ENCODE measurements at places on chromosomes 6 and 20. TPM values are rescaled to one million over a fixed set of nuclear protein-coding genes. Genes with fewer than 3 reads are reported as not detected.

HLA-DOA gene
- 4.6 TPM for polyA plus RNA-seq

HLA-DQA1 gene
- polyA plus RNA-seq: 199 TPM

GDAP1L1 gene
- 0.02 TPM for polyA plus RNA-seq

TENT5A gene
- 6.1 TPM for polyA plus RNA-seq

NELFE gene
- polyA plus RNA-seq: 59.9 TPM

SOBP gene
- 1.6 TPM for polyA plus RNA-seq

MACROD2 gene
- polyA plus RNA-seq: 20.4 TPM

FOXF2 gene
- 11.4 TPM for polyA plus RNA-seq

CST1 gene
- not detected for polyA plus RNA-seq

BICRAL gene
- polyA plus RNA-seq: 2.8 TPM

NINL gene
- polyA plus RNA-seq: 8.4 TPM

HTR1B gene
- 0.03 TPM for polyA plus RNA-seq

CCN2 gene
- 154 TPM for polyA plus RNA-seq

PGC gene
- polyA plus RNA-seq: 348 TPM

TGIF2 gene
- 10.1 TPM for polyA plus RNA-seq

HLA-DRB1 gene
- 479 TPM for polyA plus RNA-seq

TSBP1 gene
- polyA plus RNA-seq: not detected

KCNQ5 gene
- 0.12 TPM for polyA plus RNA-seq

EFCAB8 gene
- 0.35 TPM for polyA plus RNA-seq

AHI1 gene
- polyA plus RNA-seq: 22.0 TPM

SKIC2 gene
- polyA plus RNA-seq: 52.7 TPM

RIPOR3 gene
- polyA plus RNA-seq: 7.4 TPM

PLA2G7 gene
- polyA plus RNA-seq: 13.5 TPM

HEY2 gene
- polyA plus RNA-seq: 1.2 TPM

SLC16A10 gene
- polyA plus RNA-seq: 10.0 TPM

ENPP5 gene
- polyA plus RNA-seq: 6.5 TPM

NRN1 gene
- polyA plus RNA-seq: 8.4 TPM

CYP24A1 gene
- polyA plus RNA-seq: 5.9 TPM

ZC2HC1B gene
- not detected for polyA plus RNA-seq

E2F1 gene
- polyA plus RNA-seq: 10.7 TPM

DDX43 gene
- polyA plus RNA-seq: 0.81 TPM

SLC52A3 gene
- 1.4 TPM for polyA plus RNA-seq

SFT2D1 gene
- 70.5 TPM for polyA plus RNA-seq

KIF13A gene
- 17.2 TPM for polyA plus RNA-seq

EPHA7 gene
- 0.06 TPM for polyA plus RNA-seq

TRIM31 gene
- polyA plus RNA-seq: 0.30 TPM

CRYBG1 gene
- 5.7 TPM for polyA plus RNA-seq

GCNT2 gene
- polyA plus RNA-seq: 9.9 TPM

SLC35D3 gene
- 0.03 TPM for polyA plus RNA-seq

SAMHD1 gene
- polyA plus RNA-seq: 87.6 TPM

SPTLC3 gene
- 3.0 TPM for polyA plus RNA-seq

RAB44 gene
- polyA plus RNA-seq: 0.66 TPM

TSPO2 gene
- 0.07 TPM for polyA plus RNA-seq

RGS17 gene
- polyA plus RNA-seq: 0.18 TPM

SIRPB1 gene
- polyA plus RNA-seq: 2.5 TPM

LZTS3 gene
- 8.8 TPM for polyA plus RNA-seq

ACSS1 gene
- polyA plus RNA-seq: 15.8 TPM

BPI gene
- polyA plus RNA-seq: 0.31 TPM

SLC12A5 gene
- polyA plus RNA-seq: not detected

POU3F2 gene
- polyA plus RNA-seq: not detected

CASS4 gene
- polyA plus RNA-seq: 4.5 TPM

PACSIN1 gene
- polyA plus RNA-seq: 0.08 TPM

Measured in lung (tissue), 17 donors.